ENCODE measurements at places on chromosomes 1 and 21.

DNA sequence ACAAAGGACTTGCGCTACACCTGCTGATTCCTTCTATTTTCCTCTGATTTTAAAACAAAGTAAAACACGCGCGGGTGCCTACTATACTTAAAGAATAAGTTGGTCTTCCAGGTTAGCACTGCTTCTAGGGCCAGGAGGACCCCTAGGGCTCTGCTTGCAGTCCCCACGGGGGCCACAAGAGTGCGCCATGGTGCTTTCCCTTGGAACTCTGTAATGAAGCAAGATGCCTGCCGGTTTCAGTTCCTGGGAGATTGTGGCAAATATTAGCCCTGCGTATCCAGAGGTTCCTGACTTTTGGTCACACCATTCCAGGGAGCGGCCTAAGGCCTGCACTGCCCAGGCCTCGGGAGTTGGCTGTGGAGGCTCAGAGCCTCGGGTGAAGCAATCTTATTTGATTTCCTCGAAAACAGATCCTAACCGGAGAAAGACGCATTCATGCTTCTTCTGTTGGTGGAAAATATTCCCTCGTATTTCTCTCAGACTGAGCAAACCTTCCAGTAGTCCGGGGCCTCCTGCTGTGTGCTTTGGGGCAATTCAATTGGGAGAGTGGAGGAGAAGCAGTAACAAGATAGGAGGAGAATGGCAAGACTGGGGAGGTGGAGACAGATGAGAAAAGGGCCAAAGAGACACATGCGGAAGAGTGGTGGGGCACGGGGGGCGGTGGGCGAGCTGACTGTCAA is 25.3 kb downstream of the ADAM30 start:
- DNase-seq: peak; percentile 92

GRCh38 chr1:24743404-24744211 is 1.6 kb upstream of the CLIC4 start:
- DNase-seq: peak; percentile 52

- no peak for DNase-seq
These were observed 12.2 kb upstream of the PPIH start for GRCh38 chr1:42646056-42646455.

GRCh38 chr1:19342062-19342750 is 30.1 kb downstream of the SLC66A1 start:
- no peak for DNase-seq

GRCh38 chr21:36385233-36386030 is at the start of gene CHAF1B:
Gene CHAF1B, plus strand, starts transcription at chr21:36385392. Its CDS starts 745 bp downstream, at chr21:36386137.
- DNase-seq: peak; percentile 96

DNA sequence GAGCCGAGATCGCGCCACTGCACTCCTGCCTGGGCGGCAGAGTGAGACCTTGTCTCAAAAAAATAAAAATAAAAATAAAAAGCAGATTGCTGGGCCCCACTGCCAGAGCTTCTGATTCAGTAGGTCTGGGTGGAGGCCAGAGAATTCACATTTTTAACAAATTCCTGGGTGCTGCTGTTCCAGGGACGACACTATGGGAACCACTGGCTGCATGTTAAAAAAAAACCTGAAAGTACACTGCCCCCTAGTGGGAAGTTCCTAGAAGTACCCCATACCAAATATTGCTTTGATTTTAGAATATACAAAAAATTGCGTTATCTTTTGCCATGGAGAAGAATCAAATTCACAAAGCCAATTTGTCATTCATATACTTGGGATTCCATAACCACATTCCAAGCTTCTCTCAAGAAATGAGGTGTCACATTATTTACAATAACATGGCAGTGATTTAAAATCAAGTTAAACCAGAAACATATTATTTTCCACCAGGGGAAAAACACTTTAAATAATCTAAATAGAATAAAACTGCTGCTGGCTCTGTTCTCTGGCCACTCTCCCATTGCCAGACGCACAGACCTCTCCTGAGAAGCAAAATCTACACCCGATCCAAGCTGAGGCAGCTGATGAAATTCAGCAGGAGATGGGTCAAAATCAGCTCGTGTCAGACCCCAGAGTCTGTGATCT is 27.4 kb downstream of the SYF2 start:
- peak; percentile 79 for DNase-seq

DNA sequence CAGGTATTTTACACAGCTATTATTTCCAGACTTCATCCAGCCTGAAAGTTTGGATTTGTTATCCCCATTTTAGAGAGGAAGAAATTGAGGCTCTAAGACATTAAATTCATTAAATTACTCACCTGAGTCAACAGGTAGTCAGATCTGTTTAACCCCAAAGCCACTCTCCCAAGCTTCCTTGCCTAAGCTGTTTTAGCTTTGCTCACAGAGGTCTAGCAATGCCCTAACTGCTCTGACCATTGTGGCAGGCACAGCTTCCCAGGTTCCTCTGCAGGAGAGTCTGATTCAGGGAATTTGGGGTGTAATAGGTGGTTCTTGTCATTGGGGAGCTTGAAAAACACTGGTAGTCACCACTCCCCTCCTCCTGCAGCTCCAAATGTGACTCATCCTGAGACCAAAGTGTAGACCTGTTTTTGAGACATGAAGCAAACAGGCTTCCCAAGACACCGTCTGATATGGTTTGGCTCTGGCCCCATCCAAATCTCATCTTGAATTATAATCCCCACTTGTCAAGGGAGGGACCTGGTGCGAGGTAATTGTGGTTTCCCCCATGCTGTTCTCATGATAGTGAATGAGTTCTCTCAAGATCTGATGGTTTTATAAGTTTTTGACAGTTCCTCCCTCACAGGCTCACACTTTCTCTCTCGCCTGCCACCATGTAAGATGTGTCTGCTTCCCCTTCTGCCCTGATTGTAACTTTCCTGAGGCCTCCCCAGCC is 142.8 kb upstream of the DNAH14 start:
- DNase-seq: no peak

GRCh38 chr1:156709757-156710489 is 4.5 kb upstream of the CRABP2 start:
- DNase-seq: peak; percentile 97

DNA sequence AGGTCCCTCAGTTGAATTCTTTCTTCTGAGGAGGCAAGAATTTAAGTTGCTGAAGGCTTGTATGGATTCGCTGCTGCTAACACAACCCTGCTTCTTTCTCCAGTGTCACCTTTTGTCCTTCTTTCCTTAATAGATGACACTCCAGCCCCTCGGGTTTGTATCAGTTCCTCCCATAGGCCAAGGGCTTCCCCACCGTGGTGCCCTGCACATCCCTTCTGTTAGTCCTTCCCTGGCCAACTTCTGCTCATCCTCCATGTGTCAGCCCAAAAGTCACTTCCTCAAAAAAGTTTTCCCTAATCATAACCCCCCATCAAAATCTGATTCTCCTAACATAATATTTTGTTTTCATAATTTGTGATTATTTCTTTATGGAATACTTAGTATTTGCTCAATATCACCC is 190.4 kb downstream of the RHOU start:
- no peak for DNase-seq

- no peak for DNase-seq
These were observed 115.1 kb downstream of the NBPF12 start for GRCh38 chr1:147053269-147053668.

DNA sequence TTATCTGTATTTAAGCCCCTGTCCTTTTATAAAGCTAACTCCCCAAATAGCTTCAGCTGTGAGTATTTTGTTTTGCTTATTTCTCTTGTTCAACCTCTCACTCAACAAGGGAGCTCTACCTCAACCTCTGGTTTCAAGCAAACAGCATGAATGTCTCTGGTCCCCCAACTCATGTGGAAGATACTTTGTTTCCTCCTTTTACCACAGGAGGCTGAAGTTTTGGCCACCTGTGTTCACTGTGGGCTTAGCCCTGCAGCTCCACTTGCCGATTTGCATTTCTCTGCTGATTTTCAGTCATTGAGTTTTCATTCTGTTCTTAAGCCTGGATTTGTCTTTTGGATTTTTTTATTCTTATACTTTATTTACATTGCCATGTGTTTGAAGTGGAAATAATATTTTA is 613.1 kb downstream of the USP25 start:
- peak; percentile 38 for DNase-seq

GRCh38 chr1:7468248-7468647 is 302.8 kb upstream of the VAMP3 start:
- DNase-seq: no peak

DNA sequence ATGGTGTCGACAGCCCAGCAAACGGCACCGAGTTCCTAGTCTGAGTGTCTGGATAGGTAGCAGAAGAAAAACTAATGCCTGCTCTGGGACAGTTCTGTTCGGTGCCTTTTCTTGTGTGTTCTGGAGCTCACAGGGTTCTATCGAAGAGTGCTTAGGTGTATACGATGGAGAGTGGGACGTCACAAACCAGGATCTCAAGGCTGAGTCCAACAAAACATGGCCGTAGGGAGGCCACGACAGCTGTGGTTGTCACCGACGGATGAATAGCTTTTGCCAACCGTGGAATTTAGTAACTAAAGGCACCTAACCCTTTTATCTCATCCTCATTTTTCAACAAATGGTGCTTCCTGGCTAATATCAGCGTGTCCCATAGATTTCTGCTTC is 635 bp upstream of the SYNJ1 start:
- DNase-seq: peak; percentile 10

DNA sequence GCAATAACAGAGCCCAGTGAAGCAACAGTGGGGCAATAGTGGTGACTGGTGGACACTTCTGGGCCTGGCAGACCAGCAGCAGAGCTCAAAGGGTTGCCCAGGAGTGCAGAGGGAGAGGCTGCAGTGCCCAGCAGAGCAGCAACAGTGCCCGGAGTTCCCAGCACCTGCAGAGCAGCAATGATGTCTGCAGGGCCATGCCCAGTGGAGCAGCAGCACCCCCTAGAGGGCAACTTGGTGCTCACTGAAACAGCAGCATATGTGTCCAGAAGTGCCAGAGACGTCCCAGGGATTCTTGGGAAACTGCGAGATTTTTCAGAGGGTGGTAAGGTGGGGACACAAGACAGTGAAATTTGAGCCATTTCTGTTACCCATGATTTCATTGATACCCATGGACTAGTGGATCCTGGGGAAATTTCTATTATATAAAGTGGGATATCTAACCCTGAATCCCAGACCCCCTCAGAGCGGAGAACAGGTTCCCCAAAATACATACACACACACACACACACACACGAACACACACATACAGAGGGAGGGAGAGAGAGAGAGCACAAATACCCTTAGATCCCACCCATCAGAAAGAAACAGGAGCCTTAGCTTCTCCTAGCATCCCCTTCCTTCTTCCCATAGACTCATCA is 156.9 kb upstream of the GJB5 start:
- DNase-seq: no peak

- peak; percentile 76 for DNase-seq
These were observed 38.7 kb downstream of the TRIM62 start for GRCh38 chr1:33143176-33143575.

- DNase-seq: no peak
These were observed 12.5 kb upstream of the MYOC start for GRCh38 chr1:171664976-171665375.

GRCh38 chr1:67226688-67227087 is 60.4 kb downstream of the IL23R start:
- no peak for DNase-seq

DNA sequence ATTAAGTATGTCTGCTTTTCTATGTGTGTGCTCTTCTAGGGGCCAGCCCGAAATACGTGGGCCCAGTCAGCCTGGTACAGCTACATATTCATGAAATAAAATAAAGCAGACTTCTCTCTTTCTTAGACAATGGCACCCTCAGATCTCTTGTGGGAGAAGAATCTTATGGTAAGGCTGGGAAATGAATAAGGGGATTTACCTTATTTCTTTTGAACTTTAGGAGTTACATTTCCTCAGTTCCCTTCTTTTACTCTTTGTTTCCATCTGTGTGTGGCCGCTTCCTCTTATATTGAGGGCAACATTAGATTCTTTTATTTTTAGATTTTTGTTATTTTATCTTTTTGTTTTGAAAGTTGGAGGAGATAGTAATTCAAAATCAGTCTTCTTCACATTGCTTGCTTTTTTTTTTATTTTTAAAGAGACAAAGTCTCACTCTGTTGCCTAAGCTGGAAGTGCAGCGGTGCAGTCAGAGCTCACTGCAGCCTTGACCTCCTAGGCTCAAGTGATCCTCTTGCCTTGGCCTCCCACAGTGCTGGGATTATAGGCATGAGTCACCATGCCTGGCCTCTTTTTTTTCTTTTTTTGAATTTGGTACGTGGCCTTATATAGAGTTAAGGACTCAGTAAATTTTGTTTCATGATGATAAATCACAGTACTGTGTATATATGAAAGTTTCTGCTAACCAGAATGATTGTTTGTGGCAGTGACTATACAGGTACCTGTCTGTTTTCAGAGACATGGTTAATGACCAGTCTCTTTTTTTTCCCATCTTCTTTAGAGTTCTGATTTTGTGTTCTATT is 9.1 kb downstream of the LAMC1 start:
- DNase-seq: no peak

- DNase-seq: no peak
These were observed 25.0 kb downstream of the KANK4 start for GRCh38 chr1:62294261-62294660.

GRCh38 chr1:41662061-41662764 is 177.7 kb upstream of the EDN2 start:
- DNase-seq: peak; percentile 99

DNA sequence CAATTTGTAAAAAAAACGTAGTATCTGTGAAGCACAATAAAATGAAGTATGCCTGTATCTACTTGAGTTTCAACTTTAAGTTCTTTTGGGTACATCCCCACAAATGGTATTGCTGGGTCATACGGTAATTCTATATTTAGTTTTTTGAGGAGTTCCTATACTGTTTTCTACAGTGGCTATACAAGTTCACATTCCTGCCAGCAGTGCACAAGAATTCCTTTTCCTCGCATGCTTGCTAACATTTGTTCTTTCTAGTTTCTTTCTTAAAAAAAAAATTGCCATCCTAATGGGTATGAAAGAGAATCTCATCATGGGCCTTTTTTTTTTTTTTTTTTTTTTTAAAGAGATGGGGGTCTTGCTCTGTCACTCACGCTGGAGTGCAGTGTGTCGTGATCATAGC is 41.9 kb downstream of the UCK2 start:
- DNase-seq: no peak

DNA sequence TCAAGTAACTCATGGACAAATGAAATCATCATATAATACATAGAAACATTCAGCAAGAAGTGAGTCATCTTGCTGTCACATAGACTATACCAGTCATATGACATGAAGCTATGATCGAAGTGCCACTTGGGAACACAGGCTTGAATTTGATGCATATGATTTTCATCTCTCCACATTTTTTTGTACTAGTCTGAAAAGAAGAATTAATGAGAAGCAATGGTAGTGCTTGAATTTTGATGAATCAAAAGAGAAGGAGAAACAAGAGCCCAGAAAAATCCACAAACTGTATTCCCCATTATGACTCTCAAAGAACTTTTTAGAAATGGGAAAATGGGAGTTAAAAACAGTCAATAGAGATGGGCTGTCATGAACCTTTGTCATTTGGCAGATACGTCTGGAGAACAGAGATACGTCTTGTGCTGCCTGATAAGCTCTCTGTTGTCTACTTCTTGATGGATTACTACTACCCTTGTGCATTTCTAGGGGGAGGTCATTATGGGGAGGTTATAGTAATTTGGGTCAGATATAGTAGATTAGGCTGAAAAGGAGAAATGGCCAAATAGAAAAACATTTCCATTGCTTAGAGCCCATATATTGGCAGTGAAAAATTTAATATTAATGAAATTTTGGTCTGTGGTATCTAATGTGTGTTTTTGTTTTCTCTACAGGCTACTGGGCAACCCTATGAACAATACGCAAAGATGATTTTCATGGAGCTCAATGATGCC is 8.0 kb upstream of the LEPR start:
- no peak for DNase-seq
